ENCODE measurements at places on chromosomes 5 and 9.

DNA sequence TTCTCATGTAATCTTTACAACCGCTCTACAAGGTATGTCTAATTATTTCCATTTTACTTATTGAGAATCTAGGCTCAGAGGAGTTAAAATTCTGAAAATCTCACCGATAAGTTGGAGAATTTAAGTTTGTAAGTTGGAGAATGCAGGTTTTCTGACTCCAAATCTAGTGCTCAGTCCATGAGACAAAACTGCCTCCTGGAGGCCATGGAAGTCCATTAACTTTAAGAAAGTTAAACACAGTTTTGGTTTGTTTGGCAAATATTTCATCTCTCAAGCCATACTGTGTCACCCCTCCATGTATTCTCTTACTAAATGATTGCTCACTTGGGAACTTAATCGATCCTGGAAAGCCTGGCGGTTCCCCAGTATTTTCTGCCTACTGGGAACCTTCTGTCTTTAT, 52.6 kb downstream of the INIP start:
- no peak for DNase-seq

DNA sequence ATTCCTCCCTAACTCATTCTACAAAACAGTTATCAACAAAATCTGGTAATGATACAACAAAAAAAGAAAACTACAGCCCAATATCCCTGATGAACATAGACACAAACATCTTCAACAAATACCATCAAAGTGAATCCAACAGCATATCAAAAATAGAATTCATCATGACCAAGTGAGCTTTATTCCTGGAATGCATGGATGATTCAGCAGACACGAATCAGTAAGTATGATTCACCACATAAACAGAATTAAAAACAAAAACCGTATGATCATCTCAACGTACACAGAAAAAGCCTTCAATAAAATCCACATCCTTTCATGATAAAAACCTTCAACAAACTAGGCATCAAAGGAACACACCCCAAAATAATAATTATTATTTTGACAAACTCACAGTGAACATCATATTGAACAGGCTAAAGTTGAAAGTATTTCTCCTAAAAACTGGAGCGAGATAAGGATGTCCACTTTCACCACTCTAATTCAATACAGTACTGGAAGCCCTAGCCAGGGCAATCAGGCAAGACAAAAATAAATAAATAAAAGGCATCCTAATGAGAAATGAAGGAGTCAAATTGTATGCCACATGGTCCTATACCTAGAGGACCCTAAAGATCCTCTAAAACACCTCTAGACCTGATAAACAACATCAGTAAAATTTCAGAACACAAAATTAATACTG, 305.1 kb upstream of the RGMB start:
- no peak for DNase-seq

DNA sequence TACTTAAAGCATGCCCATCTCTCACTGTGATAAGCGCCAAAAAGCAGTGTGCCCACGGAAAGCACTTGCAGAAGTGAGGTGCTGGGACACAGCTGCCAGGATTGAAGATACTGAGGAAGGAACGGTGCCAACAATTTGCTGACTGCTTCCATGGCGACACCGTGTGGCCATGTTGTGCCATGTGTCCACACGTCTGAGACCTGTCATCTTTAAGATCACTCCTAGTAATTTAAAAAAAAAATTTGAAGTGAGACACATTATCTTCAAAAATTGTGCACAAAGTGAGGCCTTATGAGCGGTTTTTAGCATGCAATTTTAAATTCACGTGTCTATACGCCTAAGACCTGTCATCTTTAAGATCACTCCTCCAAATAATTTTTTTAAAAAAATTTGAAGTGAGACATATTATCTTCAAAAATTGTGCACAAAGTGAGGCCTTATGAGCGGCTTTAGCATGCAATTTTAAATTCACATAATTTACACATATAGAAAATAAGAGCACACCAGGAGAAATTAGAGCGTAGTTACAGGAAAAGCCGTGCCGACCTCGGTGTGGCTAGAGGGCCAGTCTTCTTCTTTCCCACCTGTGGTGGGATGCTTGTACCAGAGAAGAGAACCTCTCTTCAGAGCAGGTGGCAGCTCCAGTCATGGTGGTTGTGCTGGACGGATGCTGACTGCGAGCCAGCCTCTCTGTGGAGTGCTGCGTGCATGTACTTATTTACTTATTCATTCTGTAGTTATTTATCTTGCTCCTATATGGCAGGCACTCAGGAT, 21.4 kb upstream of the FLT4 start:
- DNase-seq = peak; percentile 51

DNA sequence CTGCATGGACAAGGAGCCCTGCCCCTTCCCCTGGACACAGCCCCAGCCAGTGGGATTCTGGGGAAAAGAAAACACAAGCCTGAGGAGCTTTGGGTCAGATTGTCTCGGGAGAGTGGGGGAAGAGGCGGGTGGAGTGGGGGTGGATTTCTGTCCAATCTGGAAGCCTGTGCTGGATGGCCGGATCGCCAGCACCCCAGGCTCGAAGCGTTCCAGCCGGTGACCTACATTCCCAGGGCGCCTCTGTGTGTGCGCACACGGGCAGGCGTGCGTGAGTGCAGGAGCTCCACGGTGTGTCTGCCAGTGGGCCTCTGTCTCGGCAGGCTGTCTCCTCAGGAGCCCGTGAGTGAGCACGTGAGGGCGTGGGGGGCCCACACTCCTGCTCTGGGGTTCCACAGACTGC, 74.3 kb upstream of the DAB2IP start:
- DNase-seq = no peak

DNA sequence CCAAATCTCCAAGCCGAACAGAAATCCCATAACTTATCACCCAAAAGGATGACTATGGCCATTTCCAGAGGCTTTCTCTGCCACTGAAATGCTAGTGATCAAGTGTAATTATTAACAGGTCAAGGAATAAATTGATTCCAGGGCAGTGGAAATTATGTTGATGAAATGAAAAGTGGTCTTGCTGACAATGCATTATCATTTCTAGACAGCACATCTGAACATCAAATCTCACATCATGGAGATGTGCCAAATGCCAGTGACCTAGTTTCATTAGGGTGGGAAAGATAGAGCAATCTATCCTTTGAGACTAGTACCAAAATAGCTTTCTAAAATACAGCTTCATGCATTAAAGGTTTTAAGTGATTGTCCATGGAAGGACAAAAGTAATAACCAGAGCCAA, 86.1 kb downstream of the AUH start:
- DNase-seq = no peak

DNA sequence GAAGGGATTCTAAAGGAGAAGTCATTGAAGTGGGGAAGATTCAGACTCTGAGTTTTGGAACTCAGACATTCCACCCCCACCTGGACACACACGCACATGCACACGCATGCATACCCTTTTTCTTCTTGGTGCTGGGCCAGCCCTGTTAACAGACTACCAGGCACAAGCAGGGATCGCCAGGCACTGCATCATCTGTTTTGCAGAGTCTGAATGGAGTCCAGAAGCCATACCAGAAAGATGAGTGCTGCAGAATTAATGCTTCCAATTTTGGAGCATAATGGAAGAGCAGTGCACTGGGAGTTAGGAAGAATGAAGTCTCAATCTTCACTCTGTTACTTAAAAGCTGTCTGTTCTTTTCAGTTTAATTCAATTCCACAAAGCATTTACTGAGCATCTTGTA, 95.5 kb downstream of the PDE8B start:
- no peak for DNase-seq

GRCh38 chr5:45335978-45336377, 360.2 kb downstream of the HCN1 start:
- DNase-seq = no peak

DNA sequence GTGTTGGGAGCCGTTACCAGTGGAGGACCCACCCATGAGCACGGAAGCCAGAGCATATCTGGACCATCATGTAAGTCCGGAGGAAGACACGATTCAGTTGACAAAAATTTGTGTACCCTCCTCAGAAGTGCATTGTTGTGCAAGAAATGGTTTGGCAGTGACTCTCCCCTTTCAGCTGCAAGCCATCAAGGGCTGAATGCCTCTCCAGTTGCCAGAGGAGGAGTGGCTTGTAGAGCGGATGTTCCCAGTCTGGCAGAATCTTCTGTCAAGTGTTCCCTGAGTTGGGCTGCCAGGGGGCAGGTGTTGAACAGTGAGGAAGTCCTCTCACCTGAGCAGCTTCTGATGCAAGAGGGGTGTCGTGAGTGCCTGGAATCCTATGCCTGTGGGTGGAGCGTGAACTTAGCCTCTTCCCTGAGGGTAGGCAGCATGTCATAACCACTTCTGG, 27.6 kb upstream of the CDKN2AIPNL start:
- no peak for DNase-seq

All from stimulated activated CD4-positive, alpha-beta T cell treated with anti-CD3 and anti-CD28 coated beads, Interleukin-15, amount 100 ng/mL, for 48 hours (primary cell).